ENCODE measurements at places on chromosomes 4 and X. TPM values are rescaled to one million over a fixed set of nuclear protein-coding genes. Genes with fewer than 3 reads are reported as not detected.

Gene PAGE1
- not detected for total RNA-seq

GRCh38 chrX:70481471-70482270 is 37.0 kb downstream of the DLG3 start:
- DNase-seq: no peak

- DNase-seq: no peak
Observed at GRCh38 chrX:13493659-13494058, 75.7 kb upstream of the EGFL6 start.

DNA sequence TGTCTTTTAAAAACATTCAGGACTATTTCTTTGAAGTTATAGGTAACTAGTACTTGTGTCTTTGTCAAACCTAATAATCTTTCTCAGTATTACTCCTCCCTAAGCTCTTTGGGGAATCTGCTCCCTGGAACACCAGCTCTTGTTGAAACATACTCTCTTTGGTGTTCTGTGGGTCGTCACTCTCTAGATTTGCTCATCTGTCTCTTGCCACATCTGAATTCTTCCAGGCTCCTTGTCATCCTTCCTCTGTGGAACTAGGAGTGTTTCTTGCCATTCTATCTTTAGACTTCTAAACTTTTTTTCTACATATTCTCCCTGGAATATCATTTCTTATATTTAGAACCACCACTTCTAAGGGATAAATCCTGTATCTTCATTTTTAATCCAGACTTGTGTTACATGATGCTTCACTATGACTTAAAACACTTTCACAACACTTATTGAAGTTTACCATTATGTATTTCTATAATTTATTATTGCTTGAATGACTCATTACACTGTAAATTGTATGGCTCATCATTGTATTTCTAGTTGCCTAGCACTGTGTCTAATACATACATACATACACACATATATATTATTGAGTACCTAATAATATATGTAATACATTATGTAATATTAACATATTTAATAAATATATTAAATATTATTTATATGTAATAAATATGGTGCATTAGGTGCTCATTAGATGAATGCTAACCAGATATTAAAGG is 186.1 kb downstream of the TMA16 start:
- no peak for DNase-seq

- no peak for DNase-seq
Observed at GRCh38 chr4:24877868-24878635, 34.8 kb downstream of the CCDC149 start.

Gene ERVMER34-1
- total RNA-seq: not detected

Gene GAGE2A
- not detected for total RNA-seq

DNA sequence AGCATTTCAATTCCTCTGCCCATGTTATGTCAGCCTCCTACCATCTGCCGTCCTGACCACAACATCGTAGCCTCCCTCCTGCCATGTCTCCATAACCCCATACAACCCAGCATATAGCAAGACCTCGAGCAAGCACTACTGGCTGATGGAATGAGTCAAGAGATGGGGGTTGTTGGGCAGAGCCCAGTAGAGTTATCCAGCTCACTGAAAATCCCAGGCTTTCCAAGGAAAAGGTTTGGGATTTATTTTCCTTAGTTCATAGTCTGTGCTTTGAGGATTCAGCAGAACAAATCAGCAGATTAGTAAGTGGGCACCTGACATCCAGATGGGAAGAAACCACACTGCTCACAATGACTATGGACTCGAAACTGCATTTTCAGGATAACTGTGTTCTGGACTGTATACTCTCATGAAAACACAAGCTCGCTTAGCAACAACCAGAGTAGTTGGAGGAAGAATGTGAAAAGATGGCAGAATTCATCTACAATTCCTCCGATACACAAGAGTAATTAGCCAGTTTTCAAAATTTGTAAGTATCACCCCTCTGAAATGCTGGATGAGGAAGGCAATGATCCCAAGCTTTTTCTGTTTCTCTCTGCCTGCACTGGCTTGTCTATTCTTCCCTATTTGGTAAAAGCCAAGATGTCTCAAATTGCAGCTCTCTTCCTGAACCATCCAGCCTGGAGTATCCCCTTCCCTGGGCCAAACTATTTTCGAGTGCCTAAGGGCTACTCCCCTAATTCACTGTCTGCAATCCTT is 186.2 kb upstream of the TBL1X start:
- DNase-seq: peak; percentile 4

- DNase-seq: peak; percentile 41
Observed at GRCh38 chr4:89712141-89712540, 124.8 kb downstream of the SNCA start.

- no peak for DNase-seq
Observed at GRCh38 chr4:70761276-70761816, 39.6 kb downstream of the RUFY3 start.
